ENCODE measurements at places on chromosomes 7 and 10.

GRCh38 chr10:5811387-5811821 lies 1.8 kb downstream of the GDI2 start:
- DNase-seq, result no peak

GRCh38 chr10:36759141-36759805 lies 366.1 kb upstream of the ANKRD30A start:
- no peak for DNase-seq

DNA sequence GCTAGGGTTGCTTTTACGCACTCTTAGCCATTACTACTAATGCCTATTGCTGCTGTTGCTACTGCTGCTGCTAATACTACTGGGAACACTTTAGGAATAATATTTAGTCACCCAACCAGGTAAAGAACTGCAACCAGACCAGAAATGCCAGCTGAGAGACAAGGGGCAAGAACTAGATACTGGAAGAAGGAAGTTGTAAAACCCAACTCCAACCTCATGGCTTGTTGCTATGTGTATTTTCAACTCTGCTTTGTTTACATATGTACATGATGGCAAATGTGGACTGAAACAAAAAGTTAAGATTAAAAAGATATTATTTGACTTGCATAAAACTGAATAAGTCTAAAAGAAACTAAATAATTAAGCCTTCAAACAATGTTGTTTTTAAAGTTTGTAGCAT lies 177.7 kb downstream of the GNAT3 start:
- DNase-seq, result no peak

GRCh38 chr10:77583527-77583926 lies 54.1 kb downstream of the KCNMA1 start:
- DNase-seq, result no peak

DNA sequence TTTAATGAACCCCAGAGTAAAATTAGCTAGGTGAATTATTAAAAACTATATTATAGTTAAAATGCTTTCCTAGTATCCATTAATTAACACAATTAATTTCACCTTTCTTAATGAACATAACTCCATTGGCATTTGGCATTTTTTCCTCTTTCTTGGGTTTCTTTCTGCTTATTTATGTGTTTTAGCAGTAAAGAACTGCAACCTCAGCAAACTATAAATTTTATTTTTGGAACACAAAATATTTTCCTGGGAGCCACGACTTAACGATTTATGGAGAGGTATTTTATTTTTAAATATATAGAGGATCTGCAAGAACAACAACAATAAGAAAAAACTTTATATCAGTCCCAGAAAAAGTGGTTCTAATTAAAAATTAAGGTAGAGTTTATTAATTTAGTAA lies 447.4 kb upstream of the ETV1 start:
- DNase-seq, result no peak

DNA sequence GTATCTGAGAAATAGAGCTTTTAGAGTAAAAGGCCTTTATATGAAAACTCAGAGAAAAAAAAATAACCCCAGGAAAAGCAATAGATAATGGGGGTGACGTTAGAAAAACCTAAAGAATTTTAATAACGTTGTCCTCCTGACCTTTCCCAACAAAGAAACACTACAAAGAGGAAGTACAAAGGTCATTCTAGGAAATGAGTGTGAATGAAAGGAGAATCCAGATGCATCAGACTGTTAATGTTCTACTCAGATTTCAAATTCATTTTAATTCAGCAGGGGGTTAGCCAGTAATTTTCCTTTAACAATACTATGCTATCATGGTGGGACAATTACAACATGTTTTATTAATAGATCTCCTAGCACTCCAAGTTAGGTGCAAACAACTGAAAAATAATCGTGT lies 73.8 kb upstream of the CDK1 start:
- DNase-seq, result no peak

GRCh38 chr10:62755662-62756653 lies 48.6 kb upstream of the ADO start:
- no peak for DNase-seq

- no peak for DNase-seq
Measured at GRCh38 chr7:116560021-116560970, 35.5 kb downstream of the CAV1 start.

GRCh38 chr7:54719974-54720373 lies 39.0 kb downstream of the SEC61G start:
- no peak for DNase-seq

GRCh38 chr7:100095704-100096103 lies 5.5 kb downstream of the MCM7 start:
- no peak for DNase-seq

DNA sequence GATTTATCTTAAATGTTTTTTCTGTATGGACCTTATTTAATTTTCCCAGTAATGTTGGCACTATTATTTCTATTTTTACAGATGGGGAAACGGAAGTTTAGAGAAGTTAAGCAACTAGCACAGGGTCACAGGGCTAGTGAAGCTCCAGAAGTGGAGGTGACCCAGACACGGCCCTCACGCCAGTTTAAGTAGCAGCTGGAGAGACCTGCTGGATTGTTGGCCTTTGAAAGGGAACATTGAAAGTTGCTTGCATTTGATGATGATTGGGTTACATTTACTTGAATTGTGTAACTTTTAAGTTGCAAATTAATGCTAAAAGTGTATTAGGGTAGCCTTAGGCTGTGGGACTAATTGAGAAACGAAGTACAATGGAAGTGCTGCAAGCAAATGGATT lies 25.6 kb downstream of the CDK14 start:
- DNase-seq, result no peak
